ENCODE measurements at places on chromosomes 12 and 14.

GRCh38 chr12:107990325-107990724, 138.8 kb upstream of the WSCD2 start:
- DNase-seq, result peak; percentile 4

GRCh38 chr14:59695198-59695597, 118.6 kb upstream of the CCDC175 start:
- DNase-seq, result no peak

- no peak for DNase-seq
These were observed 4.3 kb downstream of the TTC6 start for GRCh38 chr14:37599507-37600368.

DNA sequence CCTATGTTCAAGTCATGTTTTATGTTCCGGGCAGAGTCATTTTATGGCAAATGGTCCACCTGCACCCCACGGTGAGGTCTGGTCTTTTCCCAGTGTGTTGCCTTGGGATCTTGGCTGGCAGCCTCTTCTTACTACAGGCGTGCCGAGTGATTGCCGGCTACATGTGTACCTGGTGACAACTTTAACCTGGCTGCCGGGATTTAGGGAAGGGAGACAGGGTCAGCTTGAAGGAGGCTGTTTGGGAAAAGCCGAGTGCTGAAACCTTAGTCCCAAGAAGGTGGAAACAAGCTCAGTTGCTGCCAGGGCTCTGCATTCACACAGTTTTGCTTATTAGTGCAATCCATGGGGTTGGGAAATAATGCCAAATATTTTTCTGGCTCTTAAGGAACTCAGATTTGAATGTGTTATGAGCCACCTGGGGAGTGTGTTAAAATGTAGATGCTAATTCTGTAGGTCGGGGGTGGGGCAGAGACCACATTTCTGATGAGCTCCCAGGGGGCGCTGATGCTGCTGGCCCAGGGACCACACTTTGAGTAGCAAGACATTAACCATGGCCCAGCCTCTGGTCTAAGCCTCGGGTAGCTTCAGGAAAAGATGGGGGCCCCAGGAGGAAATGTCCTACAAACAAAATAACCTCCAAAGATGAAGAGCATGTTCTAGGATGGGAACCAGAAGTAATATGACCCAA, 179.6 kb downstream of the TBX5 start:
- DNase-seq, result no peak

- DNase-seq, result peak; percentile 40
These were observed 295.6 kb downstream of the DPF3 start for GRCh38 chr14:72598306-72598705.

- no peak for DNase-seq
These were observed 270.2 kb downstream of the ALG10B start for GRCh38 chr12:38586789-38587188.

DNA sequence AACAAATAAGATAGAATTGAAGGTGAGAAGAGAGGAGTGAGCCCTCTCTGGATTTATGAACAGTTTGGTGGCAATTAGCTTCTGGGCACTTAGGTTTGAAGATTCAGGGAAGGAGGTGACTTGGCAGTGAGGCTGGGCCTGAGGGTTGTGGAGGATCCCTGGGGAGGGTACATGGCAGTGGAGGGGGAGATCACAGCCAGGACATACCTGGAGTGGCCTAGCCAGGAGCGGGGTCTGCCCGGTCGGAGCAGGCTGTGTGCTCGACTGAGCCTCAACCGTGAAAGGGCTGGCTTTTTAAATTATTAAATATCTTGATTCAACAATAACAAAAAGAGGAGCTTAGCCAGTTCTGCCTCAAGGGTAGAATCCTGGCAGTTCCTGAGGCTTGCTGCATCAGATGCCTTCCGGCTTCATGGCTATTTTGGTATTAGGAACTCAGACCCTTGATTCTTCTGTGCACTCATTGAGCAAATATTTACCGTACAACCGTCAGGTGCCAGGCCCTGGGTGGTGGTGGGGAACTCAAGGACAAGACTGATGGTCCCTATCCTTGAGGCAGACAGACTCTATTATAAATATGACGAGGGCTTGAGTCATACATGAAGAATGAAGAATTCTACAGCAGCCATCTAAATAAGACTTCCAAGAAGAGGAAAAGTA, 73.4 kb downstream of the SPTB start:
- no peak for DNase-seq

GRCh38 chr14:58276208-58276607, 22.1 kb upstream of the ARID4A start:
- no peak for DNase-seq

GRCh38 chr14:90522571-90523191, 125.9 kb downstream of the CALM1 start:
- no peak for DNase-seq

- no peak for DNase-seq
These were observed 187.4 kb downstream of the C12orf42 start for GRCh38 chr12:103308396-103308795.

DNA sequence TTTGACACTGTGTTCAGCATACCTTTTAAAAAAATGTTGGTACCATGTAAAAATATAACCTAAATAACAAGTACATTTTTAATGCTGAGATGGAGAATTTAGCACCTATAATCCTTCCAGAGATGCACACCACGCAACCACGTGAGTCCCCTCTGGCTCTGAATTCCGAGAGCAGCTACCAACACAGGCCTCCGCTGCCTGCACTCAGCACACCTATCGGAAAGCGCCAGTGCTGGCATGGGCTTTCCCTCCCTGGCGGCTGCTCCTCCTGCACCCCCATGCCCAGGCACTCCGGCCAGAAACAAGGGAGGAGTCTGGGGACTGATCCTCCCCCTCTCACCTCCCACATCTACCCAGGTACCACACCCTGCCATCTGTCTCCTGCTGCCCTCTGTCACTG, 47.0 kb downstream of the ITPK1 start:
- DNase-seq, result no peak

DNA sequence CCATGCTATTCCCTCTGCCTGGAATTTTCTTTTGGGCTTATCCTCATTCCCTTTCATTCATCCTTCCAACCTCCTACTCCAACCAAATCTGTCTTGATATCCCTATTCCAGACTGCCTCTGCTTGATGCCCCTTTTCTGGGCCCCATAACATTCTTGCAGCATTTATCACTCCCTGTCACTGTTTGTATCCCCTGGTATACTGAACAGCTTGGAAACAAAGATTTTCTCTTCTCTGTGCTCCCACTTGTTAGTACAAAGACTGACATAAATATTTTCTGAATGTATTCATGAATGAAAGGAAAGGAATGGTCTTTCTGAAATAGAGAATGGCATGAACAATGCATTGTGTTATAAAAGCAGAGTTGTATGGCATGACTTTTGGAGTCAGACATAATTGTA, 7.5 kb downstream of the IRAK4 start:
- no peak for DNase-seq

GRCh38 chr14:79044894-79045624, 874.9 kb downstream of the NRXN3 start:
- DNase-seq, result no peak

GRCh38 chr14:104048758-104049507, 36.6 kb upstream of the ASPG start:
- DNase-seq, result no peak

DNA sequence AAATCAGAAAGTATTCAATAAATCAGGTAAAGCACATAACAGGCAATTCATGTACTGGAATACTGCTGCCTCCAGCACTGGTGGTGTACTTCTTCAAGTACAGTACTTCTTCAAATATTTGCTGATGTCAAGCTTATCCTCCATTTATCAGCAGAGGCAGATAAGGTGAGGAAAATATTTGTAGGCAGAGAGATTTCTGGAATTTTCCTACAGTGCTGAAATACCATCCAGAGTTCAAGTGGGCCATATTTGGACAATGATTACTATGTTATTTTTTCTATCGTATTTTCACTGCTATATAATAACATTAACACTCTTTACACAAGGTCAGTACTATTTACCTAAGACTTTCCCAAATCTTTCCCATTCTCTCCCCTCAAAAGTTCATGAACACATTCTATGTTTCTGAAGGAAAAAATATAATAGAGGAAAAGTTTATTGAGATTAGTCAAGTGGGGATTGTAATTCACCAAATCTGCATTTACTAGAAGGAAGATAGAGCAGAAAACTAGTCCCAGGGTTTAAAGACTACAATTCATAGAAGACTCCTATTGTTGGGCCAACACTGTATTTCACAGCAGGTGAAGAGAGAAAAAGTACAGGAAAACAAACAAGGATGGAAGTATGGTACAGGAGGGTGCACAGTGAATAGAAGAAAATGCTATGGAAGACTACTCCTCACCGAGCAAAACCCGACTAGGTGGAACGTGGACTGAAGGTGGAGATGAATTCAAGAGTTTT, 141.1 kb downstream of the PAWR start:
- no peak for DNase-seq

- DNase-seq, result no peak
These were observed 379.6 kb downstream of the LRIG3 start for GRCh38 chr12:58540480-58541299.

DNA sequence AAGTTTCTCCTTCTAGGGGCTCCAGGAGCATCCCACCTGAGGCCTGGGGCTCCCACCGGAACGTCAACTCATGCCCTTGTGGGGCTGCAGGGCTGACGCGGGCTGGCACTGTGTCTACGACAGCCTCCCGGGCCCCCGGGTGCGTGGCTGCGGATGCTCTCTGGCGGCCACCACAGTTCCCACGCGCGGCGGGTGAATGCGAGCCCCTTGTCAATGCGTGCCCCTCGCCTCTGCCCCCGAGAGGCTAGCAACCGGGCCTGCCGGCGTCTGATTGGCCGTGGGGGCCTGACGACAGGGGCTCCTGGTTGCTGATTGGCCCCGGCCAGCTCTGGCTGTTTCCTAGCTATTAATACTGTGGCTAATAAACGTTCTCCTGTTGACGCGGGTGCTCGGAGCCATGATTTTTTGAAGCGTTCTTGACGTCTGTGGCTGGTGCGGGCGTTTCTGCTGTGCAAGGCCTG, 1.8 kb upstream of the MEG3 start:
- DNase-seq, result peak; percentile 37

- DNase-seq, result no peak
These were observed 60.5 kb downstream of the ERGIC2 start for GRCh38 chr12:29320295-29321085.

DNA sequence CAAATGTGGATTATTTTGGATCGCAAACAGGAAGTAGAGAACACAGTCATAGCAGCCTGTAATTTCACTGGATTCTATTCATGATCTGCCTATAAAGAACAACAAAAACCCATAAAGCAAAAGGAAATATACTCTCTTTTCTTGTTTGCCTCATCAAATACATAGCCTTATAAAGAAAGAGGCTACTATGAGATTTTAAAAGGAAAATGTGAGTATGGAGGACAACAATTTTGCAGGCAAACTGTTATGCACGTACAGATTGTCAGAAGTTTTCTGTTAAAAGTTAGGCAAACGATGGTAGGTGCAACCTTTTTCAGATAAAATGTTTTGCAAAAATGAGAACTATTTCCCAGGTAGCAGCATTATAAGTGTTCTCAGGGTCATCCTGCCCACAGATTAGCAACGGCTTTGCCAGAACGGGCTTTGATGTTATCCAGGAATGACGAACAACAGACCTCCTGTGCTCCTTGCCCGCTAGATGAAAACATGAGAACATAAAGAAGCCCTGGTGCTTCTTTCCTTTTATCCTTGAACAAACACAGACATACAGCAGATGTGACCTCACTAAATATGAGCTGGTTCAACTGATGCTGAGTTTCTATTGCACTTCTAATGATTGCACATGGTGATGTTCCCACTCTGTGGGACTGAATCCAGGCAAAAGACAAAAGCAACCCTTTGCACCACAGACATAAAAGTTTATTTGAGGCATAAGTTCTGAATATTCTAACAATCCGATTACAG, 88.1 kb downstream of the ITPR2 start:
- DNase-seq, result no peak

DNA sequence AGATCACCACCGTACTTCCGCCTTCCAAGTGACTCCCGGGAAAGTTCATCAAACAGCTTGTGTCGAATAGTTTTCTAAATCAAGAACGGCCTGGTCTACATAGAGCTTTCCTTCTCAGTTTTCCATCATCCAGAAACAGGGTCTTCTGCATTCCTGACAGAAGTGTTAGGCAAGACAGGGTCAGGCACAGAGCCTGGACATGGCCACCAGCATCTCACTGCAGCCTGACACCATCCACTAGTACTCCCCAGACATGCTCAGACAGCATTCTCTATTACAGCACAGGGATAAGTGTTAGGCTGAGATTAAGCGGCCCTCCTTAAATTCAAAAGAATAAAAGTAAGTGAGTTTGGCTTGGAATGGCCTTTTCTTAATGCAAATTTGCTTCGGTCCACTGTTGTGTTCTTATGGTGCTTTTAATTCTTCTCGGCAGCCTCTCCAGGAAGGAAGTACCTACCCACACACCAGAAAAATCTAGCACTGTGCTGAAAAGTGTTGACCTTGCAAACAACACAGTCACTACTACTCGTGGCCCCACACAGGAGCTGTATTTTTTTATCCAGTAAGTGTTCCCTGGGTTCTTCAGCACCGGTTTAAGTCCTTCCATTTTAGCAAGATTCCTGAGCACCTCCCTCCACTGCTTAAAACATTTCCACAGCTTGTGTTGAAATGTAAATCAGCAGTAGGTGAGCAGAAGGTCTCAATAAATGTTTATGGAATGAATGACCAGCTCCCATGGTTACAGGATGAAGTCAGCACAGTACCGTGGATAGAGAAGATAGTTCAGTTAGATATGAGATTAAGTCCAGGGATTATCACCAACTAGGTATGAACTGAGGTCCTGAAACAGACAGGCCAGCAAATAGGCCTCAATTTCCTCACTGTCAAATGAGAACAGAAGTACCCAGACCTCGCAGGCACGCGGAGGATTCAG, 44.1 kb downstream of the SETD3 start:
- DNase-seq, result no peak

DNA sequence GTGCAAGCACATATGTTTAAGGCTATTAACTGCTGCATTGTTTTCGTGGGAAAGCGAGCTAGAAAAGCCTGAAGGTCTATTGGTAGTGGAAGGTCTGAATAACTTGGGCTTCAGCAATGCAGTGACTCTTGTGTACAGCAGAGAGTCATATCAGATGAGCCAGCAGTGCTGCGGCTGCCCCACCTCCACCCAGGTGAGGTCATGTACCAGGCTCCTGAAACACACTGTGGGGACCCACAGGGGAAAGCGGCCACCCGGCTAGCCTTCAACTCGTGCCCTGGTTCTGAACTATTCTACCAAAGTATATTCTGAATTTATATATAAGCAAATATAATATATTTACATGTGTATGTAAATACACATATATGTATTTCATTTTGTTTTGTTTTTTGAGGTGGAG, 12.7 kb upstream of the RAN start:
- no peak for DNase-seq

DNA sequence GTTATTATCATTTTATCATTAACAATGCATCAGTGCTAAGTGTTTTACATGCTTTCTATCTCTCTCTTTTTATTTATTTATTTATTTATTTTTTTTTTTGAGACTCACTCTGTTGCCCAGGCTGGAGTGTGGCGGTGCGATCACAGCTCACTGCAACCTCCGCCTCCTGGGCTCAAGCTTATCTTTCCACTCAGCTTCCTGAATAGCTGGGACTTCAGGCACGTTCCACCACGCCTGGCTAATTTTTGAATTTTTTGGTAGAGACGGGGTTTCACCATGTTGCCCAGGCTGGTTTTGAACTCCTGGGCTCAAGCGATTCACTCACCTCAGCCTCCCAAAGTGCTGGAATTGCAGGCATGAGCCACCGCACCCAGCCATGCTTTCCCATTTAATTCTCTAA, 3.9 kb upstream of the BTG1 start:
- DNase-seq, result no peak

- DNase-seq, result no peak
These were observed 120.0 kb upstream of the SLC38A2 start for GRCh38 chr12:46492471-46493085.
